Activated CD4-positive, alpha-beta memory T cell treated with anti-CD3 and anti-CD28 coated beads for 36 hours (primary cell): ENCODE measurements at places on chromosomes 12 and 14. TPM values are rescaled to one million over a fixed set of nuclear protein-coding genes. Genes with fewer than 3 reads are reported as not detected.

- no peak for DNase-seq
Observed at GRCh38 chr14:36952689-36953088, 219.7 kb downstream of the SLC25A21 start.

DNA sequence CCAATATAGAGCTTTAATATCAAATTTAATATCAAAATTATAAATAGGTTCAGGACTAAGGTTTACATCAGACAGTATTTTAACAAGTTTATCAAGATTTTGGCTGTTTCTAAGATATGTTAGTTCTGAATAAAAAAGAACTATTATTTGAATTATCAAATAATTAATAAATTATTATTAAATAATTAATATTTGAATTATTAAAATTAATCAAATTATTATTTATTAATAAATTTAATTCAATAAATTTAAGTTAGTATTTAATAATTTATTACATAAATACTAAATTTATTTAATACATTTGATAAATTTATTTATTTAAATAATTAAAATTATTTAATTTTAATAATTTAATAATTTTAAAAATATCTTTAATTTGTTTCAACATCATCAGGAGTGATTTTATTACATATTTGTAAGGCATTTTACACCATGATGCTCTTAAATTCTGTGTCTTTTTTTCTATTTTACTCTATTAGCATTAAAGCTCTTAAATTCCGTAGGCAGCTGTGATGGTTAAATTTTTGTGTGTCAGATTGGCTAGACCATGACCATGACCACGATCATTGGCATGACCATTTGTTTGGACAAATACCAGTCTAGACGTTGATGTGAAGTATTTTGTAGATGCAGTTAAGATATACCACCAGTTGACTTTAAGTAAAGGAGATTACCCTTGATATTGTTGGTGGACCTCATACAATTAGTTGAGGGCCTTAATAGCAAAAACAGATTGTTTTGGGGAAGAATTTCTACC lies 82.6 kb downstream of the BBS10 start:
- no peak for DNase-seq

GRCh38 chr14:104350463-104351185 lies 212.2 kb downstream of the KIF26A start:
- no peak for DNase-seq

The TMEM179 gene
- not detected for total RNA-seq
